ENCODE measurements at places on chromosomes 1 and 21.

- no peak overlapping the region for H3K4me3 ChIP-seq
- H3K36me3 ChIP-seq: no peaks in the 10 kb centered on the region
- H3K27me3 ChIP-seq: no peaks in the 10 kb centered on the region
- no peak for DNase-seq
- H3K27ac ChIP-seq: no peak overlapping the region
Measured at GRCh38 chr21:37415939-37416338, 49.4 kb downstream of the DYRK1A start.

GRCh38 chr1:84245563-84245962, 55.9 kb upstream of the SAMD13 start:
- H3K27ac ChIP-seq: no peak overlapping the region
- no peak for DNase-seq
- no peaks in the 10 kb centered on the region for H3K4me1 ChIP-seq
- no peaks in the 10 kb centered on the region for H3K36me3 ChIP-seq

GRCh38 chr1:154847891-154848290, 22.2 kb downstream of the KCNN3 start:
- DNase-seq: no peak
- no peak overlapping the region for H3K4me3 ChIP-seq
- H3K36me3 ChIP-seq: no peaks in the 10 kb centered on the region
- H3K27ac ChIP-seq: no peak overlapping the region
- no peaks in the 10 kb centered on the region for H3K4me1 ChIP-seq

DNA sequence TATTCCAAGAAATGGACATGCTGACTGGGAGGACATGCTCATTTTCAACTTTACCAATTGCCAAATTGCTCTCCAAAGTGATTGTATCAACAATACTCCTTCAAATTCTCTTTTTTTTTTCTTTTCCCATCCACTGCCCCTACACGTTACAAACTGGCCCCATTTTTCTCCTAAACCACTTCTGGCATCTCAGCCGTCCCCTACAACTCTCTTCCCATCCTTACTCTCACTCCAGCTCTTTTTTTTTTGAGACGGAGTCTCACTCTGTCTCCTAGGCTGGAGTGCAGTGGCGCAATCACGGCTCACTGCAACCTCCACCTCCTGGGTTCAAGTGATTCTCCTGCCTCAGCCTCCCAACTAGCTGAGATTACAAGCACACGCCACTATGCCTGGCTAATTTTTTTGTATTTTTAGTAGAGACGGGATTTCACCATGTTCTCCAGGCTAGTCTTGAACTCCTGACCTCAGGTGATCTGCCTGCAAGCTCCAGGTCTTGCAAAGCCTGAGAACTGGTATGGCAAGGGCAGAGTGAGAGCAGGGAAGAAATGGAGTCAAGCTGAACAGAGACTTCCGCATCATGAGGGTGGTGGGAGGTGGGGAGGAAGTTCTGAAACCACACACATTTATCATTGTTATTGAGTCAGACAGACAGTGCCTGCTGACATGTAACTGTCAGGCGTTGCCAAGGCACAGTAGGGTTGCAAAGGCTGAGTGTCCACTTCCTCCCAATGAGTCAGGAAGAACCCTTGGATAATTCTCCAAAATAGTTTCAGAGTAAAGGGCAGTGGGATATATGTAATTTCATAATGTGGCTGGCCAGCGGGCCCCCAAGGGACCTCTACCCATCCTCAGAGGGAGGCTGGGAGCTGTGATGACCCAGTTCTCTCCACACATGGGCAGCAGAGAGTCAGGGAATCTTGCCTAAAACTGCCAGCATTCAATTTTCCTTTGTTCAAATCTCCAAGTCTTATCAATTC, 17.4 kb downstream of the CELA3A start:
- H3K4me3 ChIP-seq: no peak overlapping the region
- H3K36me3 ChIP-seq: no peaks in the 10 kb centered on the region
- no peak overlapping the region for H3K27ac ChIP-seq
- no peak for DNase-seq
- H3K27me3 ChIP-seq: peaks cover 7% of the 10 kb centered on the region

GRCh38 chr1:219534991-219535390, 77.9 kb downstream of the ZC3H11B start:
- H3K27ac ChIP-seq: no peak overlapping the region
- no peak overlapping the region for H3K4me3 ChIP-seq
- no peaks in the 10 kb centered on the region for H3K36me3 ChIP-seq
- H3K4me1 ChIP-seq: no peaks in the 10 kb centered on the region

GRCh38 chr1:230328342-230329015, 97.7 kb downstream of the PGBD5 start:
- H3K27ac ChIP-seq: no peak overlapping the region
- no peak overlapping the region for H3K4me3 ChIP-seq
- no peaks in the 10 kb centered on the region for H3K27me3 ChIP-seq
- no peak for DNase-seq
- H3K36me3 ChIP-seq: no peaks in the 10 kb centered on the region
- H3K4me1 ChIP-seq: no peaks in the 10 kb centered on the region

GRCh38 chr1:17293681-17294425, 14.1 kb upstream of the PADI4 start:
- no peak overlapping the region for H3K4me3 ChIP-seq
- H3K27me3 ChIP-seq: peaks cover 29% of the 10 kb centered on the region
- H3K4me1 ChIP-seq: no peaks in the 10 kb centered on the region
- H3K36me3 ChIP-seq: no peaks in the 10 kb centered on the region
- H3K27ac ChIP-seq: no peak overlapping the region

- no peak overlapping the region for H3K4me3 ChIP-seq
- H3K4me1 ChIP-seq: no peaks in the 10 kb centered on the region
- peaks cover 16% of the 10 kb centered on the region for H3K36me3 ChIP-seq
- H3K27me3 ChIP-seq: no peaks in the 10 kb centered on the region
Measured at GRCh38 chr1:244709476-244710368, 56.8 kb downstream of the DESI2 start.

DNA sequence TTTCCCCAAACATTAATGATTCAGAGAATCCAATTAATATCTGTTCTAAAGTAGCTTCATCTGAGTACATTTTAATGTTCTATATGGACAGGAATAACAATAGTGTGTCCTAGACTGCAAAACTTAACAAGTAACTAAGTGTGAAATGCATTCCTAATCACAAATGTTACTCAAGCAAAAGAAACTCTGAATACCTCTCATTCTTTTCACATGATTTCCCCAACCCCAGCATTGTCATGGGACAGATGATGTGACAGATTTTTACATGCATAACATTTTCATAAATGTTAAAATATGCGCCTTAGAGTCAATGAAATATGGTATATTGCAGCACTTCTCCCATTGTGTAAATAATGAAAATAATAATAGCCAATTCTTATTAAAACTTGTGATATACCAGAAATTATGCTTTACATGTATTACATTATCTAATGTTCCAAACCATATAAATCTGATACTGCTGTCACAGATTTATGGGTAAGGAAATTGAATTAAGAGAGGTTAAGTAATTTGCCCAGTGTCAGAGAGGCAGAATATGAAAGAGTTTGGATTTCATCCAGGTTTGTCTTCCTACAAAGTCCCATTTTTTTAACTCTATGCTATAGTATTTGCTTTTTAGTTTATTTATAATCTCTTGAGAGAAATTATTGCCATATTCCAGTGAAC, 269.4 kb downstream of the LRRC7 start:
- no peaks in the 10 kb centered on the region for H3K27me3 ChIP-seq
- H3K36me3 ChIP-seq: no peaks in the 10 kb centered on the region

DNA sequence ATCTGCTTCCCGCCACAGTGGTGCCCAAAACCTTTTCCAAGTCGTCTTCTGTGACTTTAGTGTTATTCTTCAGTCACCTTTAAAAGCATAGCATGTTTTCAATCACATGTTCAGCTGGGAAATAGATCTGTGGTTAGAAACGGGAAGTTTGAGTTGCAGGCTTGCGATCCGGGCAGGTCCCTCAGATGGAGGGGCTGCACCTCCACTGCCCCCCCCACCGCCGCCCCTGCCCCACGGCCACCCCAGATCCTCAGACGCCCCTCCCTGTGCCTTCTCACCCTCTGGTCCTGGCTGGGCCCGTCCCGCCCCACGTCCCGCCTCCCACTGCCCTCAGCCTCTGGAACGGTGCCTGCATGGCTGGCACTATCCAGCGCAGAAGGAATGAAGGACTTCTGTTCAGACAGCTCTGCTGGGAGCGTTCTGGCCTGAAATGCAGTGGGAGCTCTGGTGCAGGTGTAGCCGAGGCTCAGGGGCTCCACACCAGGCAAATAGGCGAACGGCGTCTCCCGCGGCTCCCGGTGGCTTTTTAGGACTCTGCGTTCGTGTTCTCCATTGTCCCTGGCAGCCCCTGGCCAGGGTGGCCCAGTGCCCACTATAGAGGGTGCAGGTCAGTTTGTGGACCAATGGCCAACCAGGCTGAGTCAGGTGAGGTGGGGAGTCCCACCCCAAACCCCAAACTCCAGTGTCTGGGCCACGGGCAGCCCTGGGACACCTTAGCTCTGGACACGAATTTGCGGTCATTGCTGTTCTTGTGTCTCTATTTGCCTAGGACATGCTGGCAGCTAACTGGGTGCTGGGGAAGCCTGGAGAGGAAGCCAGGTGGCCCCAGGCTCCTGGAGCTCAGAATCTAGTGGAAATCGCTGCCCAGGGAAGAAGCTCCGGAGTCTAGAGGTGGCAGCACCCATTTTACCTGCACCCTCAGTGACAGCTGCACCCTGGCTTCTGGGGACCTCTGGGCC, 67.1 kb downstream of the FAAP20 start:
- peaks cover 11% of the 10 kb centered on the region for H3K4me1 ChIP-seq
- no peak overlapping the region for H3K4me3 ChIP-seq
- H3K27me3 ChIP-seq: no peaks in the 10 kb centered on the region
- DNase-seq: no peak
- no peak overlapping the region for H3K27ac ChIP-seq
- H3K36me3 ChIP-seq: no peaks in the 10 kb centered on the region

- no peak overlapping the region for H3K4me3 ChIP-seq
- no peaks in the 10 kb centered on the region for H3K4me1 ChIP-seq
- DNase-seq: no peak
- H3K36me3 ChIP-seq: no peaks in the 10 kb centered on the region
- H3K27ac ChIP-seq: no peak overlapping the region
Measured at GRCh38 chr1:221775206-221775605, 33.3 kb upstream of the DUSP10 start.

GRCh38 chr1:211829343-211830054, 1.1 kb downstream of the LPGAT1 start:
- no peak for DNase-seq
- H3K4me3 ChIP-seq: peak overlapping the region; percentile 86
- H3K36me3 ChIP-seq: no peaks in the 10 kb centered on the region
- H3K27me3 ChIP-seq: no peaks in the 10 kb centered on the region

- H3K27ac ChIP-seq: no peak overlapping the region
- H3K4me3 ChIP-seq: no peak overlapping the region
Measured at GRCh38 chr1:90919900-90920299, 101.9 kb downstream of the ZNF644 start.

- no peak overlapping the region for H3K27ac ChIP-seq
- H3K4me3 ChIP-seq: peak overlapping the region; percentile 45
- H3K36me3 ChIP-seq: no peaks in the 10 kb centered on the region
- H3K4me1 ChIP-seq: no peaks in the 10 kb centered on the region
Measured at GRCh38 chr1:243482141-243483022, 226.5 kb downstream of the SDCCAG8 start.

GRCh38 chr21:39282911-39283310, 30.5 kb downstream of the BRWD1 start:
- no peak overlapping the region for H3K4me3 ChIP-seq
- peaks cover 16% of the 10 kb centered on the region for H3K36me3 ChIP-seq
- H3K27ac ChIP-seq: no peak overlapping the region
- peaks cover 5% of the 10 kb centered on the region for H3K4me1 ChIP-seq
- DNase-seq: no peak

- no peak for DNase-seq
- H3K27ac ChIP-seq: no peak overlapping the region
- H3K27me3 ChIP-seq: no peaks in the 10 kb centered on the region
- H3K4me1 ChIP-seq: no peaks in the 10 kb centered on the region
- no peak overlapping the region for H3K4me3 ChIP-seq
Measured at GRCh38 chr21:25307489-25307888, 299.8 kb downstream of the MRPL39 start.

DNA sequence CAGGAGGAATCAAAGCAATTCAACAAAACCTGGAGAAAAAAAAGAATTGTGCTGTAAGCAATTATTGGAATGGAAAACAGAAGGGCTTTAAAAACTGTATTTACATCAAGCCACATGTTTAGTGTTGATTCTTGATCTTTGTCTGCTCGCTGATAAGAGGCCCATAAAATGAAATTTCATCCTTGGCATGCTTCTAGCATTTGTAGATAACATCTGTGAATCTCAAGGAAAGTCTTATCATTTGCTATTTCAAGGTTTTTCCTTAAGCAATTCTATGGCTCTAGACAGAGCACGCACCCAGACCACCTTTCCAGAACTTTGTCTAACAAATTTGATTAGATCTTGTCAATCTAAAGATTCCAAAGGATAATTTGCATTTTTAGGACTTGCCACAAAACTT, 181.0 kb upstream of the FGGY start:
- H3K27ac ChIP-seq: no peak overlapping the region
- no peak for DNase-seq
- no peak overlapping the region for H3K4me3 ChIP-seq

DNA sequence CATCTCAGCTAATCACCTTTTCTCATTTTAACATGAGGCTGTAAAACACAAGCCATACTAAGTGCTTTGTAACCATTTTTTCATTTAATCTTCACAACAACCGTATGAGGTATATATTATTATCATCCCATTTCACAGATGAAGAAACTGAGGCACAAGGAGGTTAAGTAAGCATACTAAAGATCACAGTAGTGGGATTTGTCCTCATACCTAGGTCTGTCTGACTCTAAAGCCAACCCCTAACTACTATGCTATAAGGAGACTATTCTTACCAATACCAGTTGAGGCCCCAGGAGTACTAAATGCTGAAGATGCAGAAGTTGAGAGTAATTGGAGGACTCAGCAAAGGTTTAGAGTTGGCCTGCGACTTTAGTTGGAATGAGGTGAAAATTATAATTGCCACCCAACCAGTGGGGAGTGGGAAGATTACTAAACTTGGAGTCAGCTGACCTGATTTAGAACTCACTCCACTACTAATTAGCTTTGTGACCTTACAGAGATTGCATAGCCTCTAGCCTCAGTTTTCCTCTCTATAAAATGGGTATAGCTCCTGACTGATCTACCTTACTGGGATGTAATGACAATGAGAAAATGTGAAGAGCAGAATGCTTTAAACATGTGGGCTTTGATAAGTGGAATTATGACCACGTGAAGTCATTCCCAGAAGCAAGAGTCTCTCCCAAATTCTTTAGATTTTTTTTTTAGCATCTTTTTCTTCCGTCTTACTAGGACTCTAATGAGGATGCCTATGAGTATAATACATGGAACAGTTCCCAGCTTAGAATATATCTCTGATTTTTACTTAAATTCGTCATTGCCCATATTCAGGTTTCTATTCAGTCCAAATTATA, 85.8 kb upstream of the IPO9 start:
- peaks cover 5% of the 10 kb centered on the region for H3K4me1 ChIP-seq
- H3K27ac ChIP-seq: peak overlapping the region; percentile 15
- peak overlapping the region; percentile 12 for H3K4me3 ChIP-seq
- no peaks in the 10 kb centered on the region for H3K27me3 ChIP-seq
- DNase-seq: no peak

DNA sequence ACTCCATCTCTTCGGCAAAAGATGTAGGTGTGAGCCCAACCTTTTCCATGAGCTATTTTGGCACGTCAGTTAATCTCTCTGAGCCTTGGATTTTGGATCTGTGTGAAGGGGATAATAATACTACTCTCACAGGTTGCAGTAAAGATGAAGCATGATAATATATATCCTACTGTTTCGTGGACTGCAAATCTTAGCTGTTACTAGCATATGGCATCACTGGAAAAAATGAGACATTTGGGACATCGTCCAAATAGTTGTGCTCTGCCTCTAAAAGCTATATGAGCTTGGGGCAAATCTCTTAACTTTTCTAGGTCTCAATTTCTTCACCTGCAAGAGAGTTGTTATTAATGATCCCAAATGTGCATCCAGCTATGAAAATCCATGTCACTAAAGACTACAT, 147.4 kb upstream of the ZRANB2 start:
- H3K27me3 ChIP-seq: no peaks in the 10 kb centered on the region
- no peak for DNase-seq
- H3K27ac ChIP-seq: no peak overlapping the region
- no peaks in the 10 kb centered on the region for H3K4me1 ChIP-seq

Measured in tibial artery (tissue), 4 donors.